Stimulated activated CD4-positive, alpha-beta T cell treated with anti-CD3 and anti-CD28 coated beads, Interleukin-15, amount 100 ng/mL, for 1 hour (primary cell): ENCODE measurements at places on chromosomes 5 and 9.

DNA sequence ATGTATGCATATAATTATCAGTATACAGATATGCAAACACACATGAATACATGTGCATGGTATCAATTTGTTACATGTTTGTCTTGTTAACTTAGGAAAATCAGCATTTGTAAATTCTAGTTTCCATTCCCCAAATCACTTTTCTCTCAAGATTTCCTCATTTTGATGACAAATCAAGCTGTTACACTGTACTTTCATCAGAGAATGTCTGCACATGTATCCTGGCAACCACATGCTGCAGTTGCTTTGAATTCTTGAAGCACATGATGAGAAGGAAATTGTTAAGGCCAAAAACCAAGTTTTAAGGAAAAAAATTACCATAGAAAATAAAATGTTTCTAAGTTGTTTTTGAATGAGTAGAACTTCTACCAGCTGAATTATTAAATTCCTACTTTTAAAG lies 1834.5 kb downstream of the EFNA5 start:
- no peak for DNase-seq

GRCh38 chr5:113771483-113771882 lies 258.0 kb downstream of the YTHDC2 start:
- DNase-seq: no peak

GRCh38 chr5:62653864-62654575 lies 75.4 kb downstream of the LRRC70 start:
- no peak for DNase-seq

DNA sequence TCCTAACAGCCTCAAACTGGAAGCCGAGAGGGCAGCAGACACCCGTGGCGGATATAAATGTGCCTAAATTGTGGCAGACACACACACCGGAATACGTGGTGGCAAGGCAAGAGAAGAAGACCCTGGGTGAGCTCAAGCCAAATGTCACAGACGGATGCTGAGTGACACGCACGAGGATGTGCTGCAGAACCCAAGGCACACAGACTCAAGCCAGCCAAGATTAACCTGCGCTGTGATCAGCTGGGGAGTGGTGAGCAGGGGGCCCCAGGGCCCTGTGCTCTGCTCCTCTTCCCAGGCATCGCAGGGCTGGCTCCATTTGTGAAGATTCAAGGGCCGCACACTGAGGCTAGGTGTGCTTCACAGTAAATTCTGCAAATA lies 16.4 kb downstream of the SEMA4D start:
- no peak for DNase-seq

DNA sequence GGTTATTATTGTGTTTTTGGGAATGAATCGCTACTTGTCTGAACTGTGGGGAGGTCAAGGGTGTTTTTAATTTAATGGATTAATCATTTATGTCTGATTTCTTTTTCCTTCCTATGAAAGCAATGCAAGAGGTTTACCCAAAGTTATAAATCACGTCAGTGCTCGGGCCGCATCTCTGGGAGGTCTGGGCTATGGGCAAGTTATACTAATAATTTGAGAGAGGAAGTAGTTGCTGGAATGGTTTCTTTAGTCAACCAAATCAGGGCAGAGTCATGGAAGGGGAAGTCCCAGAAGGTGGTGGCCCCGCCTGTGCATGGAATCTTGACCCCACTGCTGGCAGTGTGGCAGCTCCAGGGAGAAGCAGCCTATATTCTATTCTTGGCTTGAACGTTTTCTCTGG lies 180.2 kb downstream of the HSPA4 start:
- DNase-seq: no peak

DNA sequence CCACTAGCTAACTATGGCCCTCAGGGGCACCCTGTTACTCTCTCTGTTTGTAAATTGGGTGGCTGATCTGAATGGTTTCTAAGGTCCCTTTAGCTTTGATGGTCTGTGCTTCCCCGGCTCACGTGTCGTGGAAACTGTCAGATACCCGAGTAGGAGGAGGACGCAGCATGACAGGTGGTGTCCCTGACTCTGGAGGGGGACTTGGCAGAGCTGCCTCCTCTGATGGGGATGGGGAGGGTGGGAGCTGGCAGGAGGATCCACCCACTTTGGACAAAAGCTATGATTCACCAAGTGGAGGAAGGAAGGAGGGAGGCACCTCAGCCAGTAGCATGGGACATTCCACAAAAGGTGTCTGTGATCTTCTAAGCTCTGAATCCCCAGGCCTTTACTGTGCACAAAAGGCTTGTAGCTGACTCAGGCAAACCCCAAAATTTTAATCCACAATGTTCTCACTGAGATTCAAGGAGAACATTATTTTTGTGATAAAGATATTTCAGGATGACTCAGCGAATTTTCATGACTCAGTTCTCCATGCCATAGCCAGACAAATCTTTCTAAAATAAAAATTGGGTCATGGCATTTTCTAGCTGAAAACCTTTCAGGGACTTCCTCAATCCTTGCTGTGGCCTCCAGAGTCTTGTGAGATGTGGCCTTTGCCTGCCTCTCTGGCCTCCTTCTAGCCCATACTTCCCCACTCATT lies 131.0 kb upstream of the BRINP1 start:
- DNase-seq: no peak

DNA sequence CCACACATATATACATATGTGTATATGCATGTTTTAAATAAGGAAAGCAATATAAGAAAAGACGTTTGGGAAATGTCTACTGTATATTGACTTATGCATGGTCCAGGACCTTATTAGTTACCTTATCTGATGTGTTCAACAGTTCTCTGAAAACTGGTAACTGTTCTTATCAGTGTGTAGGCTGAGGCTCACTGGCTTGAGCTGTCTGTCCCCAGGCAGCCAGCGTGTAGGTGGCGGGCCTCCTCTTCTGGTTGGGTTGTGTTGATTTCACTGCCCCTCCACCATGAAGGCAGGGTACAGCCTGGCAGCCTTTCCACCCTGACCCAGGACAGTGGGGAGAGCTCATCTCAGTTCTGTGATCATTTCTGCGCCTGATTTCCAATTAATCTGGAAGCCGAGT lies 38.7 kb upstream of the SEMA4D start:
- DNase-seq: no peak

GRCh38 chr9:89454498-89455355 lies 43.2 kb downstream of the SEMA4D start:
- DNase-seq: no peak

GRCh38 chr9:113603773-113604172 lies 140.2 kb downstream of the RGS3 start:
- DNase-seq: no peak

- DNase-seq: no peak
Measured at GRCh38 chr5:111068213-111068612, 3.3 kb upstream of the TSLP start.

DNA sequence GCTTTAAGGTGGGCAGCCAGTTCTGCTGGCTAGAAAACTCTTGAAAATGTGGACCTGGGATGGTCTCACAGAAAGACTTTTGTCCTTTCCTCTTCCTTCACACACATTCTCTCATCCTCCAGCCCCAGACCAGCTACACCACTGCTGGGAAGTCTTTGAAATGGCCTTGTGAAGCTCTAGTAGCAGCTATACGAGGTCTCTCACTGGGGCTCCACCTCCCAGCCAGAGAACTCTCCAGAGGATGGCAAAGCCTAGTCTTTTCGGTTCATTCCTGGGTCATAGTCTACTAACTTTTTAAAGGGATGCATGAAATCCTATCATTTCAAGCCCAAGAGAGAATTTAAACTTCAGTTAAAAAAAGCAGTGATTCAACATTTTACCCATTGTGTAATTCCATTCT lies 133.9 kb upstream of the ERCC6L2 start:
- DNase-seq: no peak

- DNase-seq: no peak
Measured at GRCh38 chr9:95096381-95096780, 221.1 kb downstream of the FANCC start.

DNA sequence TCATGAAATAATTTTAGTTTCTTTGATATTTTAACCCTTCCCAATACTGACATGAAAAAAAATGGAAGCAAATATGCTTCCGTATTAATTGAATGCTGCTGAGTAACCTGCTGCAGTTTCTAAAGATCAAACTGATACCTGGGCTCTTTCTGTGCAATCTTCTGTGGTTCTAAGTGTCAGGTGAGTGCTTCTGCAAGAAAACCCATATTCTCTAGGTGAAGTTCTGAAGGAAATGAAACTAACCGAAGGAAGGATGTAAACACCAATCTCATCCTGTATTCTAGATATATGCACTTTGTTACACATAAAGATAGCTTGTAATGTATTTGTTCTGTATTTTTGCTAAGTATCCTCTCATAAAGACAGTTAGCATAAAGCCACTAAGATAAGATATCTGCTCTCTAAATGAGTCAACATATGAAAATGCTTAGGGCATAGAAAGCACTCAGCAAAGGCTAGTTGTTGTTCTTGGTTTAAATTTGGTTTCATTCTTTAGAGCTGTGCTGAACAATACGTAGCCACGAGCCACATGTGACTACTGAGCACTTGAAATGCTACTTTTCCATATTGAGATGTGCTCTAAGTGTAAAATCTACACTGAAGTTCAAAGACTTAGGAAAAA lies 52.0 kb downstream of the ITGA2 start:
- no peak for DNase-seq

DNA sequence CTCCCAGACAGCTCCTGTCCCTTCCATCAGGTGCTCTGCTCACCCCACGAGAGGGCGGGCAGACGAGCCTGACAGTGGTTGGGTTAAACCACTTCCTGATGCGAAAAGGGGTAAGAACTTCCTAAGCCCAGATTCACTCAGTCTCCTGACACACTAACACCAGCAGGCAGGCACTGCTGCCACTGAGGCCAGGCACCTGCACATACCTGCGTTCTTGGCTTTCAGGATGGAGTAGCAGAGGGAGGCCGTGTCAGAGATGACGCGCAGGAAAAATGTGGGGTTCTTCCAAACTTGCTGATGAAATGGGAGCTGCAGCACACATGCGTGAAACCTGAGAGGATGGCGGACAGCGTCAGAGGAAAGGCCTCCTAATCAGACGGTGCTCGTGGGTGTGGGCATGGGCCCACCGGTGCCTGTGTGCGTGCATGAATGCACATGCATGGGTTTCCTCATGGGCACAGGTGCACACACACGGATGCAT lies 29.9 kb downstream of the SLC6A18 start:
- no peak for DNase-seq

DNA sequence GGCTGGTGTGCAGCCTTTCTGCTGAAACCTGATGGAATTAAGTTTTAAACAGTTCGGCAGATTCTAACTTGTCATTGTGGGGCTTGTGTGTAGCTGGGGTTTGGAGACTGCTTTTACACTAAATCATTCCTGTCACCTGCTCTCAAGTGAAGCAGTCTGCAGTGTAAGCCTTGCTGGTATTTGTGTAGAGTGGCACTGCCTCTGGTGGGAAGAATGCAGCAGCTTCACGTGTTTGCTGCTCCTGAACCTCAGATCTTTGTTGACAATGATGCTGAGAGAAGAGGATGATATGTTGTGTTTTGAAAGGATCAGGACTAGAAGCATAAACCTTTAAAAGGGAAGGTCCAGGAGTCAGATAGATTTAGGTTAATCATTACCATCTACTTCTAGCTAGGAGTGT lies 88.1 kb downstream of the KDM4C start:
- DNase-seq: no peak

- DNase-seq: no peak
Measured at GRCh38 chr9:124263800-124264426, 6.2 kb downstream of the NEK6 start.

GRCh38 chr9:129113645-129114304 lies 2.6 kb downstream of the PTPA start:
- DNase-seq: no peak

- no peak for DNase-seq
Measured at GRCh38 chr5:73617510-73618279, 8.3 kb upstream of the ARHGEF28 start.

GRCh38 chr5:75640826-75641225 lies 29.6 kb downstream of the ANKDD1B start:
- DNase-seq: no peak

GRCh38 chr9:96435345-96435744 lies 14.6 kb upstream of the HABP4 start:
- no peak for DNase-seq

GRCh38 chr5:135451581-135452320 lies 400 bp downstream of the TIFAB start:
- DNase-seq: no peak

DNA sequence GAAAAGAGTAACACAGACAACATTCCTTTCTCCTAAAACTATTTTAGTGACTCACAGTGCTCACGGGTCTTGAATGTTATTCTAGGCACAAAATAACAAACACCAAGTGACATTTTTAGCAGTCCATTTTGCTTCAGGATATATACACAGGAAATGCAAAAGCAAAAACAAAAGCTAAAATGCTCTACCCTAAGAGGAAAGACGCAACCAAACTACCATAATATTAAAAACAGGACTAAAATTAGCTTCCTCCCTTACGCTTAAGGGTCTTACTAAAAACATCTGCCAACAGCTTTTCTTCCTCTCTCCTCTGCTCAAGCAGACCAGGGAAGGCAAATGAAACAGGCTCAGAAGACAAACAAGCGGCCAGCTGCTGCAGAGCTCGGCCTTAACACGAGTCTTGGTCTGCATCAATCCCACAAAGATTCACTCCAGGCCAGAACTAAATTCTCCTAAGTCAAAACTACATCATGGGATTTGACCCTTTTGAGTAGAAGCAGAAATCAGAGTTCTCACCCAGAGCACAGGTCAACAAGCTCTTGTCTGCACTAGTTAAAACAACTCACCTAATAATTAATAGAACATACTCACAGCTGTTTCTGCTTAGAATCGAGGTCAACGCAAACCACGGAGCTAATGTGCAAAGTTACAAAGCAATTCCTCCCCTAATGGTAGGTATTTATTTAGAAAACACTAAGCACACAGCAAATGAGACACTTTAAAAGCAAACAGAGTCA lies 62.3 kb downstream of the RAPGEF1 start:
- DNase-seq: no peak

DNA sequence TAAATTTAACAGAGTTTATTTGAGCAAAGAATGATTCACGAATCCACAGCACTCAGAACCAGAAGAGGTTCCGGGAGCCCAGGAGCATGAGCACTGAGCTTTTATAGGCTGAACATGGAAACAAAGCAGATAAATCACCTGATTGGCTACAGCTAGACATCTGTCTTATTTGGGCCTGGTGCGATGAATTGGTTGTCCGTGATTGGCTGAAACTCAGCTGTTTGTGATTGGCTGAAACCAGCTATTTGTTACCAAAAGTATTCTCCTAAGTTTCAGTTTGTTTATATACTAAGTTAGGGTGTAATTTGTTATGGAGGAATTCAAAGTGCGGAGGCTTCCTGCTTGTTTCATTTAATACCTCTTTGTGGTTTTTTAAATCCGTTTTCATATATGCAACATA lies 15.8 kb upstream of the LCP2 start:
- DNase-seq: no peak

- DNase-seq: no peak
Measured at GRCh38 chr5:85108471-85108870, 723.8 kb upstream of the EDIL3 start.
